ENCODE measurements at places on chromosomes 13 and 19. TPM values are rescaled to one million over a fixed set of nuclear protein-coding genes. Genes with fewer than 3 reads are reported as not detected.

DNA sequence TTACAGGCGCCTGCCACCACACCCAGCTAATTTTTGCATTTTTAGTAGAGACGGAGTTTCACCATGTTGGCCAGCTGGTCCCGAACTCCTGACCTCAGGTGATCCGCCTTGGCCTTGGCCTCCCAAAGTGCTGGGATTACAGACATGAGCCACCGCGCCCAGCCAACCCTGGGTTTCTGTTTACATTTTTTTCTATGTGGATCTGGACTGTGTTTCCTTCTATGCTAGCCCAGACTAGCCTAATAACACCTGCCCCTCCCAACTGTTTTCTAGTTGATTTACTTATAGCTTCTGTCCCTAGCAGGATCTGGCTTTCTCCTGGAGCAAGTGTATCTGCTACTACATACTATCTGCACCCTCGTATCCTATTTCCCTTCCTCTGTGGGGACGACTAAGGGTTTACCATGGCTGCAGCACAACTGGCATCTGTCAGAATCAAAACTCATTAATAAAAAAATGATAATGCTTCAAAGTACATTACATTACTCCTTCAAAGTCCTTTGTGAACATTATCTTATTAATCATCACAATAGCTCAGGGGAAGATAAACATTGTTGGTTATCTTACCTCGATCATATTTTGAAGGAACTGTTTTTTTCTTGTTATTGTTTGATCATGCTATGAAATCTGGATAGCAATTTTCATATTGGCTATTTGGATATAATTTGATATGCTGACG is 228.3 kb downstream of the KLF5 start:
- DNase-seq, result no peak

CD79A gene
- 0.19 TPM for total RNA-seq

DNA sequence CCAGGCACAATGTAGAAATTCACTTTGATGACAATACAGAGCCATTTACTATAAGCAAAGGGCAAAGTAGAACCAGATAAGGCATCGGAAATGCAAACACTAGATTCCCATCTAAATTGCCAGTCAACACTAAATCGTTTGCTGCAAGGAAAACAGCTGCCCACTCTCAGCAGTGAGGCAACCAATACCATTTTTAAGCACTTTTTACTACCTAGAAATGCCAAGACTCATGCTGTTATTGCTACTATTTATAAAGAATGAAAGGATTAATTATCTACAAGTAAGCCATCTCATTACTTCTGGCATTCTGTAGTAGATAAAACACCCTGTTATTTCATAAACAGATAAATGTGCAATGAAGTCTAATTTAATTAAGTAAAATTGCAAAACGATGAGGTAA is 422.0 kb downstream of the FGF14 start:
- DNase-seq, result no peak

DNA sequence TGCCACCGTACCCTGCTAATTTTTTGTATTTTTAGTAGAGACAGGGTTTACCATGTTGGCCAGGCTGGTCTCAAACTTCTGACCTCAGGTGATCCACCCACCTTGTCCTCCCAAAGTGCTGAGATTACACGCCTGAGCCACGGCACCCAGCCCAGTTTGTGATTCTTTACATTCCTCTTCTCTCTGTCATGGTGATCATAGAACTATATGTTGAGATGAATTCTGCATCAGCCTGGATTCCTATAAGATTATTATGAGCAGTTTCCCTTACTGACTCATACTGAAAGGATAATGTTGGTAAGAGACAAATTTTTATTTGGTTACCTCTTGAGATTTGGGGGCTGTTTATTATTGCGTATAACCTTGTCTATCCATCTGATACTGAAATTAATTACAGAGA is 121.5 kb upstream of the CSNK1A1L start:
- DNase-seq, result no peak

GRCh38 chr19:38547421-38547820 is 70.3 kb downstream of the MAP4K1 start:
- DNase-seq, result no peak

DNA sequence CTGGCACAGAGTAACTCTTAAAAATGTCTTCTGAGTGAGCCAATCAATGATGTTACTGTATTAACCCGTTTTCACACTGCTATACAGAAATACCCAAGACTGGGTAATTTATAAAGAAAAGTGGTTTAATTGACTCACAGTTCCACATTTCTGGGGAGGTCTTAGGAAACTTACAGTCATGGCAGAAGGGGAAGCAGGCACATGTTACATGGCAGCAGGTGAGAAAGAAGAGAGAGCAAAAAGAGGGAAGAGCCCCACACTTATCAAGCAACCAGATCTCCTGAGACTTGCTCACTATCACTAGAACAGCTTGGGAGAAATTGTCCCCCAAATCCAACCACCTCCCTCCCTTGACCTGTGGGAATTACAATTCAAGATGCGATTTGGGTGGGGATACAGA is 97.6 kb upstream of the MIR17HG start:
- DNase-seq, result no peak

GRCh38 chr13:30022256-30022655 is 171.8 kb upstream of the UBL3 start:
- DNase-seq, result no peak

- DNase-seq, result peak; percentile 55
Measured at GRCh38 chr19:3053218-3053621, 9.1 kb downstream of the TLE5 start.

- no peak for DNase-seq
Measured at GRCh38 chr13:45630791-45631190, 15.3 kb upstream of the ERICH6B start.

GRCh38 chr19:17304386-17305215 is 1.1 kb upstream of the MRPL34 start:
- DNase-seq, result no peak

GRCh38 chr13:74770361-74770760 is 636.2 kb upstream of the KLF12 start:
- DNase-seq, result no peak

DNA sequence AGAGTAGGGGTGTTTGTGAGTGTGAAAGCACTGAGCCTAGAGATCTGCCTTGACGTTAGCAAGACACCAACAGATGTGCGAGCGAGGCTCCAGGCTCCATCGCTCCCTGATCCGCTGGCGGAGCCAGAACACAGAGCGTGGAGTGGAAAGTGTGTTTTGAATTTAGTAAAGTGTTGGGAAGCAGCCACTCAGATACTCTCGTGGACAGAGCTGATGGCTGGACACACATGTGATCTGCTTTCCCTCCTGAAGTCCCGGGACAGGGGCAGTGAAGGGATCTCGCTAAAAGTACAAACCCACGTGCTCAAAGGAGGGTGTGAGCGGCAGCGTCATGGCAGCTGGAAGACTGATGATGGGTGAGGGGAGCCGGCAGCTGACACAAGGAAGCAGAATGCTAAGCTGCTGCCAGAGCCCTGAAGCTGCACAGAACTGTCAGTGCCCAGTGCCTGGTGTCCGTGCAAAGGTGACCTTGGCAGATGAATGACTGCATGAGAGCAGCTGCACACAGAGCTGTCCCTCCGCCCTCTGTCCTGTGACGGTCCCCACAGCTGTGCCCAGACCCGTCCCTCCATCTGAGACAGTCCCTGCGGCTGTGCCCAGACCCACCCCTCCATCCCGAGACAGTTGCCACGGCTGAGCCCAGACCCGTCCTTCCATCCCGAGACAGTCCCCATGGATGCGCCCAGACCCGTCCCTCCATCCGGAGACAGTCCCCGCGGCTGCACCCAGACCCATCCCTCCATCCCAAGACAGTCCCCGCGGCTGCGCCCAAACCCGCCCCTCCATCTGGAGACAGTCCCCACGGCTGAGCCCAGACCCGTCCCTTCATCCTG is 29.6 kb upstream of the TMEM255B start:
- peak; percentile 74 for DNase-seq

CYP4F2 gene
- total RNA-seq, result not detected

DNA sequence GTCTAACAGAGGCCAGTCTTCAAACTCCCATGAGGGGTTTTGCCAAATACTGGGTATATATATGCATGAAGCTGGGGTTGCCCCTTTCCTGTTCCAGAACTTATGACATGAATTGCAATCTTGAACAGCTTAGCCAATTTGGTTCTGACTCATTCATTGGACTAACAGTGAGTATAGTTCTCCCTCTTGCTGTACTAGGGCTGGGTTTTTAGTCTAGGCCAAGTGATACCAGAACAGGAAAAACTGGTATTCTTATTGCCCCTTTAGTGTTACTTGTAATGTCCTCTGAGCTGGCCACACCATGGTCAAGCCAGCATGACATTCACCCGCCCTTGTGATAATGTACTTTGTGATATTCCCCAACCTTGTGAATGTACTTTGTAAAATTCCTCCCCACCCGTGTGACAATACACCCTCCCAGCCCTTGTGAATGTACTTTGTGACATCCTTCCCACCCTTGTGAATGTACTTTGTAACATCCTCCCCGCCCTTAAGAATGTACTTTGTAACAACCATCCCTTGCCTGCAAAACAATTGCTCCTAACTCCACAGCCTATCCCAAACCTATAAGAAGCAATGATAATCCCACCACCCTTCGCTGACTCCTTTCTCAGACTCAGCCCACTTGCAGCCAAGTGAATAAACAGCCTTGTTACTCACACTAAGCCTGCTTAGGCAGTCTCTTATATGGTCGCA is 26.9 kb downstream of the ZNF846 start:
- DNase-seq, result no peak

- DNase-seq, result peak; percentile 97
Measured at GRCh38 chr19:39402346-39403300, 4.0 kb upstream of the ZFP36 start.

DNA sequence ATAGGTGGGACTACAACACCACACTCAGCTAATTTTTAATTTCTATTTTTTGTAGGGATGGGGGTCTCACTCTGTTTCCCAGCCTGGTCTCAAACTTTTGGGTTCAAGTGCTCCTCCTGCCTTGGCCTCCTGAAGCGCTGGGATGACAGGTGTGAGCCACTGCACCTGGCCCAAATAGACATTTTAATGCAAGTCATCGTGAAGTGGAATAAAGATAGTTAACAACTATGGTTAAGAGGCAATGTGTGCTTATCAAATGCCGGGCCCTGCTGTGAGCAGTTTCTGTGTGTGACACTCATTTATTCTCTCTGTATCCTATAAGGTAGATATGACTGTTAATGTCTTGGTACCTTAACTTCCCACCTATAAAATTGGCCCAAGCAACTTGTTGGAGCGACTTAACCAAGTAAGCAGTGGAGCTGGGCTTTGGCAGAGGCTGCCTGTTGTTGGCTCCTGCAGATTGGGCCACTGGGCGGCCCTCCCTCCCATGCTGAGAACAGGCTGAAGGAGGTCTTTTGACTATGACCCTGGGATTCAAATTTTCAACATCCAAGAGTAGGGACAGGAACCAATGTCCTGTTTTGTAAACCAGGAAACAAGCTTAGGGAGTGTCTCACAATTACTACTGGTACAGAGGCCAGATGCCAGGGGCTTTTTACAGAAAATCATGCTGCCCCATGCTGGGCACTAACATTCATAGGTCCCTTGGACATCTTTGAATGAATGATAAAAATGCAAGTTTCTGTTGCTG is 450.7 kb downstream of the TSHZ3 start:
- DNase-seq, result no peak

KIR2DL1 gene
- not detected for total RNA-seq

DNA sequence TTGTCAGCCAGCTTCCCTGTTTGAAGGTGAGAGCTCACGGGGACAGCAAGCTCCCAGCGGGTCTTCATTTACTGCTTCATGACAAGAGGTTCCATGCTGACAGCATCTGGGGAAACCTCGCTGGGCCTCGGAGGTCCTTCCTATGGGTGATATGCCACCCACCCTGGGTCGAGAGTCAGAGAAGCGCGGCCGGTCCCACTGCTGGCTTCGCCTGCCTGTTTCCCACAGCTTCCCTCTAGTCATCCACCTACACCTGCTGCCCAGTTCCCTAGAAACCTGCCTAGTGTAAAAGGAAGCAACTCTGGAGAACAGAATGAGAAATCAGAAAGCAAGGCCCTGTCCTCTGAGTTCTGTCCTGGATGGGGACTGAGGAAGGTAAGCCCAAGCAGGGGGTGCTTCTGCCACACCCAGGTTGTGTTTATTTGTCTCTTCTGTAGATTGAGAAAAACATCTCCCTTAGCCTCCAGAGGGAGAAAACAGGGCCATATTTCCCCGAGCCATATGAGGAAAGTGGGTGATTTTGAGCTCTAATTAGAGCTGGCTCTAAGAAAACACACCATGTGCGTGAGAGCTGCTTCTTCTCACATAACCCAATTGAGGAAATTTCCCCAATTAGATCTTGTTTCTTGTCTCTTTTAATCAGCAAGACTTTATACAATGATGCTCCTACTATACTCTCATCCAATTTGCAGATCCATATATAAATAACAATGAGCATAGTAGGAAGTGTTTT is 504.3 kb downstream of the IRS2 start:
- DNase-seq, result no peak

GRCh38 chr13:98800078-98800477 is 47.6 kb upstream of the SLC15A1 start:
- DNase-seq, result no peak

C13orf42 gene
- total RNA-seq, result not detected

GRCh38 chr13:38202740-38203139 is 146.9 kb upstream of the UFM1 start:
- no peak for DNase-seq

ZNF540 gene
- total RNA-seq, result 6.8 TPM

DNA sequence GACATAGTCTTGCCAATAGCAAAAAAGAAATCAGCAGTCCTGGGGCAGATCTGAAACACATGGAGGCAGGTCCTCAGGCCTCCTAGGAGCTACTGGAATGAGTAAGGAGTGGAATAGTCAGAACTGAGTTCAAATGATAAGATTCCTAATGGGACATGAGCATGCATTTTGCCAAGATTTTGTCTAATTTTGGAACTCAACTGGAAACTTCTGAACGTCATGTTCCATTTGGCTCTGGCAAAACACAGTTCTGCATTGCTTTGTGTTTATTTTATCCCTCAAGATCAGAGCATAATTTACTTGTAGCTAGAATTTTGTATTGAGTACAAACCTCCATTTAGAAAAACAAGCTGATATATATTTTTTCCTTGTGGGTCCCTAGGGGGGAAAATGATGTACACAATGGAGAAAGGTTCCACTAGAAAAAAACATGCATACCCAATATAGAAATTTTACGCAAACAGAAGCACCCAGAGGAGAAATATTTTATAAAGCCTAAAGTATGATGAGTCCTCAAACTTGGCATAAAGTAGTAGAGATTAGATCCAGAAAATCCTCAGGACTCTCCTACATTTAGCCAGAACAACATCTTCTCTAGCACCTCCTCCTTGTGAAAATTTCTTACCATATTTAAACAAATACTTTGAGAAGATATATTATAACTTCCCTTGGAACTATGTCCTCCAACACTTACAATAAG is 149.0 kb upstream of the SERP2 start:
- no peak for DNase-seq

EDDM13 gene
- total RNA-seq, result not detected

RUBCNL gene
- total RNA-seq, result 0.51 TPM

HSH2D gene
- 0.49 TPM for total RNA-seq

GRCh38 chr19:310141-310651 is 19.0 kb upstream of the PLPP2 start:
- DNase-seq, result no peak

IZUMO2 gene
- not detected for total RNA-seq

BST2 gene
- total RNA-seq, result 54.5 TPM

GRCh38 chr13:104671901-104672300 is 1605.7 kb upstream of the SLC10A2 start:
- no peak for DNase-seq

ATP11A gene
- total RNA-seq, result 89.9 TPM

LPAR6 gene
- 14.8 TPM for total RNA-seq

NAPA gene
- 119 TPM for total RNA-seq

CGB3 gene
- total RNA-seq, result not detected

GRCh38 chr13:98938801-98939200 is 39.1 kb downstream of the DOCK9 start:
- DNase-seq, result no peak

GRCh38 chr13:80870186-80870585 is 529.3 kb upstream of the SPRY2 start:
- DNase-seq, result no peak

- no peak for DNase-seq
Measured at GRCh38 chr13:41561170-41561569, 103.8 kb downstream of the RGCC start.

All from Right ventricle myocardium inferior (tissue), 1 donor.